Ascending aorta (tissue), 2 donors: ENCODE measurements at places on chromosomes 12 and 14.

DNA sequence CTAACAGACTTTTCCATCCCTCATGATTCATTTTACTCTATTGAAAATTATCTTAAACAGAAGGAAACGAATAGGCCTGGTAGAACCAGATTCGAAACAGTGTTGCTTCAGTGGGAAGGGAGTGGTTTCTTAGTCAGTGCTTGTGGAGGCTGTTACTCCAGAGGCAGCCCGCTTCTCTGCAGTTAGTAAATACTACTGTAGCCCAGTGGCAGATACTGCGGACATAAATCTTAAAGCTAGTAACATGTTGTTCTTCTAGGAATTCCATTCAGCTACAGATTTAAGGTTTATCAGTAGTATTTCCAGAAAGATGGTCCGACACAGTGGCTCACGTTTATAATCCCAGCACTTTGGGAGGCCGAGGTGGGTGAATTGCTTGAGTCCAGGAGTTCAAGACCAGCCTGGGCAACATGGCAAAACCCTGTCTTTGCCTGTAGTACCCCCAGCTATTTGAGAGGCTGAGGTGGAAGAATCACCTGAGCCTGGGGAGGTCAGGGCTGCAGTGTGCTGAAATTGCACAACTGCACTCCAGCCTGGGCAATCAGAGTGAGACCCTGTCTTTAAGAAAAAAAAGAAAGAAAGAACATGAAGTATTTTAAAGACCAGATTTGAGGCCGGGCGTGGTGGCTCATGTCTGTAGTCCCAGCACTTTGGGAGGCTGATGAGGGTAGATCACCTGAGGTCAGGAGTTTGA lies 45.9 kb downstream of the DIP2B start:
- DNase-seq = no peak

DNA sequence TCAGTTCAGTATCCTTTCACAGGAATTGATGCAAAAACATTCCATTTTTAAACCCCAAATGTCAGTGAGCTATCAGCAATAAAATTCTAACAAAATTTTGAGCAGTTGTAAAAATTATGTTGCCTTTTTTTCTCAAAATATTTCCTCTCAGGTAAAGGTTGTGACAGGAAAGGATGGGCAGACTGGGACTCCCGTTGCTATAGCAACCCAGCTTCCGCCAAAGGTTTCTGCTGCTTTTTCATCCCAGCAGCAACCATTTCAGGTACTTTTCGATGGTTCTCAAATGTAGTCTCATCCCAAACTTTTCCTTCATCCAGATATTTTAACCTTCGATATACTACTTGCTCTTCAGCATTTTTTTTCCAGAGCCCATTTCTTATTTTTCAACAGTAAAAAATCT lies 13.6 kb downstream of the EP400 start:
- no peak for DNase-seq

DNA sequence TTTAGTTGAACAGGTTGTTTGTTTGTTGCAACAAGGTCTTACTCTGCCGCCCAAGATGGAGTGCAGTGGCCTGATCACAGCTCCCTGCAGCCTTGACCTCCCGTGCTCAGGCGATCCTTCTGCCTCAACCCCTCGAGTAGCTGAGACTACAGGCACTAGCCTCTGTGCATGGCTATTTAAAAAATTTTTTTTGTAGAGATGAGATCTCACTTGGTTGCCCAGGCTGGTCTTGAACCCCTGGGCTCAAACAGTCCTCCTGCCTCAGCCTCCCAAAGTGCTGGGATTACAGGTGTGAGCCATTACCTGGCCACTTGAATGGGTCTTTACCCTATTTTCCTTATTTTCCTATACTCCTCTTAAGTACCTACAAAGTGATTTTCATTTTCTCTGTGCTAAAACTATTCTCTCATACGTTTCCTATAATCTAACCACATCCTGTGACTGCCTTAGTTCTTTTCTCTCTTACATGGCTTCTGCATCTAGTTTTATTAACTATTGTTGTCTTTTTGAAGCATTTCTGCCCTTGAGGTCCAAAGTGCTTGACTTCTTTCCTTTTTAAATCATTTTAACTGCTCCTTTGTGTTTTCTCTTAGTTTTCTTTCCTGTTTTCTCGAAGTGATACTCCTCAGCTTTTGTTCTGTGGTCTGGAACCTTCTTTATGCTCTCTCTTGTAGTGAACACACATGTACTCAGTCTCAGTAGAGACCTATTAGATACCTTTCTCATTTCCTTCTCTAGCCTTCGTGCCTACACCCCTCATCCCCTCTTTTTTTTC lies 14.1 kb downstream of the GPX2 start:
- no peak for DNase-seq

- no peak for DNase-seq
Measured at GRCh38 chr12:113221997-113222729, 899 bp downstream of the TPCN1 start.

GRCh38 chr14:21097636-21098075 lies 799 bp downstream of the ZNF219 start:
- peak; percentile 68 for DNase-seq

DNA sequence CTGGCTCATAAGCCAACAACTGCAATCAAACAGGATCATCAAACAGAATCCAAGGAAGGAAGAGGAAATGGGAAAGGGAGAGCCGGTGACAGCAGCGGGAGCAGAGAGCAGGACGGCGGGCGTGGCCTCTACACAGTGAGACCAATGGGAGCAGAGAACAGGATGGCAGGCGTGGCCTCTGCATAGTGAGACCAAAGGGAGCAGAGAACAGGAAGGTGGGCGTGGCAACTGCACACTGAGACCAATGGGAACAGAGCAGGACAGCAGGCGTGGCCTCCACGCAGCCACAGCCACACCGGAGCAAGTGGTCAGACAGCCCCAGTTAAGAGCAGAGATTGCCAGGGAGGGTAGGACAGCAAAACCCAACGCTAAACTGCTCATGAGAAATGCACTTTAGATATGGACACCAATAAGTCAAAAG lies 16.4 kb downstream of the LRCOL1 start:
- DNase-seq = peak; percentile 81

GRCh38 chr12:9648701-9649531 lies 20.6 kb upstream of the CLEC2D start:
- DNase-seq = no peak

DNA sequence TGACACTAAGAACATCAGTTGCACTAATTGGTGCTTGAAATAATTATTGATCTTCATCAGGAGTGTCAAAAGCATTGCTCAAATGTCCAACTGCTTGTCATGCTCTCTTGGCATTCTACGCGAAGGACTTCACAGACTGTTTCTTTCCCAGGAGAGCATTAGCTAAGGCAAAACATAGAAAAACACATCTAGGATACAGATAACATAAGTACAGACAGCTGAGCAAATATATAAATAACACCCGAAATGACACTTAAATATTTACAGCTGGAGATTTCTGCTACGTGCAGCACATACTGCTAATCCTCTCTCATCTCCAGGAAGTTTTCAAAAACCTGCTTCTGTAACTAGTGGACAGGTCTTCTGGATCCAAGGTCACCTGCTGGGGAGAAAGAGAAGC lies 120.0 kb upstream of the PRMT8 start:
- no peak for DNase-seq

DNA sequence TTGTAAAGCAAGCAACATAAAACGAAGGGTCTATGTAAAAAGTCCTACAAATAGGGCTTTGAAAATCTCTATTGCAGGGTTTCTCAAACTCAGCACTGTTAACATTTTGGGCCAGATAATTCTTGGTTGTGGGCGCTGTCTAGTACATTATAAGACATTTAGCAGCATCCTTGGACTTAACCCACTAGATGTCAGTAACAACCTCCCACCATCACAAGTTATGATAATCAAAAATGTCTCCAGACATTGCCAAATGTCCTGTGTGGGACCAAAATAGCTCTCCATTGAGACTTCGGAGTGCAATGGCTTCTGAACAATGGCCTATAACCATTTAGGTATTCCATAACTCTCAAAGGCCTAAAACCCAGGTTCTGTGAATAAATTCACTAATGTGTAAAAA lies 22.9 kb upstream of the DHRS7 start:
- no peak for DNase-seq

GRCh38 chr12:64252681-64253080 lies 30.6 kb upstream of the KICS2 start:
- DNase-seq = no peak

GRCh38 chr14:101709962-101710931 lies 51.3 kb upstream of the PPP2R5C start:
- no peak for DNase-seq

- no peak for DNase-seq
Measured at GRCh38 chr12:60535363-60535762, 939.5 kb downstream of the SLC16A7 start.

- no peak for DNase-seq
Measured at GRCh38 chr14:36439766-36440165, 80.3 kb downstream of the NKX2-1 start.

DNA sequence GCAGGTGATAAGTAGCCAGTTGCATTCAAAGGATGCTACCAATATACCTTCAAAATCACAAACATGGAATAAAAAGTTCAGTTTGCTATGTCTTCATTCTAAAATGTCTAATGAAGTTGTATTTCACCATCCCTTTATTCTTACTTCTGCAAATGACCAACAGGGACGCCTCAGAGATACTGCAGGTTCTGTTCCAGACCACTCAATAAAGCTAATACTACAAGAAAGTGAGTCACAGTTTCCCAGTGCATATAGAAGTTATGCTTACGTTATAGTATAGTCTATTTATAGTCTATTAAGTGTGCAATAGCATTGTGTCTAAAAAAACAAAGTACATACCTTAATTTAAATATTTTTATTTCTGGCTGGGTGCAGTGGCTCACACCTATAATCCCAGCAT lies 29.3 kb upstream of the EIF5 start:
- DNase-seq = no peak

DNA sequence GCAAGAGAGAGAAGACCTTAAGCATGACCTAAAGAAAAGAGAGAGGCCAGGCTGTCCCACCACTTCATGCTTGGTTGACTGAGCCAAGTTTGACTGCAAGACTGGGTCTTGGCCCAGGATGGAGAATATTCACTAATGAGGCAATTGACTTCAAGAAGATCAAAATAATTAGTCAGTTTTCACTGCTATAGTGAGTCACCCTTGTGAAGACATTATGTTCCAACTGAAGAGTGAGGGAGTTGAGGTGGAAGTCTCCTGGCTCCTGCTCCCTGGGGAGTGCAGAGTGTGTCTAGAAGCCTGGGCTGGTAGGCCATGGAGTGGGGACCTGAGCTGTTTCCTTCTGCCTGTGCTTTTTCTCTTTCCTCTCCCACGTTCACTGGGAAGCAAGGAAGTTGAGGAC lies 117.6 kb downstream of the CACNA1C start:
- DNase-seq = peak; percentile 76

- DNase-seq = no peak
Measured at GRCh38 chr14:60956202-60956601, 24.7 kb downstream of the TRMT5 start.

DNA sequence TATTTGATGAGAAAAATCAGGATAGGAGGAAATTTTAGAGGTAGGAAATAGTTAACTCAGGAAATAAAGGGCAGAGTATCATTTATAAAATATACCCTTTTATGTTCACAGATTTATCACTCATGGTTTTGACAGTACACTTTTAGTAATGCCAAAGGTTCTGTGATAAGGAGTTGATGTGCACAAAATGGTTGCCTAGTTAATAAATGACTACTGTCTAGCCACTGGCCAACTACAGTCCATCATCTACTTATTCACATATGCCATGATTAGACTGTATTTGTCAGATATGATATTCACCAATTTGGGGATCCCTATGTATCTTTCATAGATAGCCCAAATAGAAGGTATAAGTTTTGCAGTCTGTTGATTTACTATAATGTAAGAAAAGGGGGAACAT lies 19.2 kb upstream of the GXYLT1 start:
- no peak for DNase-seq

DNA sequence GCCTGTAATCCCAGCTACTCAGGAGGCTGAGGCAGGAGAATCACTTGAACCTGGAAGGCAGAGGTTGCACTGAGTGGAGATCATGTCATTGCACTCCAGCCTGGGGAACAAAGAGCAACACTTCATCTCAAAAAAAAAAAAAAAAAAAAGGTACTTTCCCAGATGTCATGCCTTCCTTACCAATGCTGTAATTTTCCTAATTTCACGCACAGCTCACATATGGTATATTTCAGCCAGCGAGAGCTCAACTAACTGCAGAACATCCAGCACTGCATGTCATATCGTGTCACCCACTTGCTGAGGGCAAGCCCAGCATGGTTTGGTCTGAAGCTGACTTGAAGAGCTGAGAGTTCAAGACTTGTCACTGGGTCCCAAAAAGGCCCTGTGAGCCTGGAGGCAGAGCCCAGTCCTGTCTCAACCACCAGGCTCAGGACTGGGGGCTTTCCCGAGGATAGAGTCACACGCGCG lies 29.0 kb downstream of the NFKBIA start:
- DNase-seq = no peak

- DNase-seq = no peak
Measured at GRCh38 chr12:71164166-71164565, 6.4 kb upstream of the TSPAN8 start.

DNA sequence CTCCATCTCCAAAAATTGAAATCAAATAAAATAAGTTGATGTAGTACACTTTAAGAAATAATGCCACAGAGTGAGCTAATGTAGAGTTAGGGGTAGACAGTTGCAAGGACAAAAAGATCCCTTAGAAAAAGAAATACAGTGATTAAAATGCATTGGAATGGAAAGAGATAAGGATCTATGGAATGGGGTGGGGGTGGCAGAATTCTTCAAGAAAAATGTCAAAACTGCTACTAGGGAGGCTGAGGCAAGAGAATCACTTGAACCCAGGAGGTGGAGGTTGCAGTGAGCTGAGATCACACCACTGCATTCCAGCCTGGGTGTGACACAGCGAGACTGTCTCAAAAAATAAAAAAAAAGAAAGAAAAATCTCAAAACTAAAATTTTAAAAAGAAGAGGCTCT lies 6.5 kb downstream of the OLR1 start:
- no peak for DNase-seq

GRCh38 chr12:131461096-131461495 lies 249.8 kb upstream of the SFSWAP start:
- DNase-seq = no peak

- DNase-seq = no peak
Measured at GRCh38 chr14:78782551-78782950, 612.4 kb downstream of the NRXN3 start.

DNA sequence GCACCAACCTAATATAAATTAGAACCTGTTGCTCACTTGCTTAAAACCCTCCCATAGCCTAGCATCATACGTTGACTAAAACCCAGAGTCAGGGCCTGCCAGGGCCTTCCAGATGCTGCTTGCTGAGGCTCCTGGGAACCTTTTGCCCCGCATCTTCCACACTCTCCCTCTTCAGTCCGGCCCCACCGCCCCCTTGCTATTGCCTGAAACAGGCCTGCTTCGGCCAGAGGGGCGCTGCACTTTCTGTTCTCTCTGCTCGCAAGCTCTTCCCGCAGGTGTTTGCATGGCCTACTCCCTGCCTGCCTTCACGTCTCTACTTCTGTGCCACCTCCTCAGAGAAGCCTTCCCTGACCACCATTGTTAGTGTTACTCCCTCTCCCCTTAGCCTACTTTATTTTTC lies 13.7 kb upstream of the TCTN2 start:
- DNase-seq = no peak

- DNase-seq = no peak
Measured at GRCh38 chr12:128798571-128799341, 25.0 kb downstream of the SLC15A4 start.

GRCh38 chr14:74195623-74196022 lies 43.6 kb upstream of the VSX2 start:
- no peak for DNase-seq

- no peak for DNase-seq
Measured at GRCh38 chr12:93938317-93938716, 210.1 kb upstream of the PLXNC1 start.

GRCh38 chr12:12691549-12691948 lies 4.4 kb downstream of the GPR19 start:
- no peak for DNase-seq
